ENCODE measurements at places on chromosomes 12 and 14.
A peak's percentile ranks its signal among the peaks of the same experiment; 100 is the strongest.

- no peak for DNase-seq
Observed at GRCh38 chr14:105069871-105070759, 4.9 kb upstream of the GPR132 start.

- DNase-seq, result no peak
Observed at GRCh38 chr14:104290058-104290667, 151.8 kb downstream of the KIF26A start.

DNA sequence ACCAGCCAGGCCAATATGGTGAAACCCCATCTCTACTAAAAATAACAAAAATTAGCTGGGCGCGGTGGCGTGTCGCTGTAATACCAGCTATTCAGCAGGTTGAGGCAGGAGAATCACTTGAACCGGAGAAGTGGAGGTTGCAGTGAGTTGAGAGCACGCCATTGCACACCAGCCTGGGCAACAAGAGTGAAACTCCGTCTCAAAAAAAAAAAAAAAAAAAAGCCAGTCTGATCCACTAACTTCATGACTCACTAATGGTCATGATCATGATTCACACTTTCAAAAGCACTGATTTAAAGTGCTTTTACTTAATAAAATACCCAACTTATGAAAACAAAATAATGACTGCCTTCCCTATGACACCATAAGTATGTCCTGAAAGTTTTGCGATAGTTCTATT is 38.4 kb upstream of the CPM start:
- no peak for DNase-seq

GRCh38 chr12:41213107-41213506 is 25.0 kb downstream of the PDZRN4 start:
- no peak for DNase-seq

- no peak for DNase-seq
Observed at GRCh38 chr12:100895192-100895591, 100.6 kb downstream of the ANO4 start.

DNA sequence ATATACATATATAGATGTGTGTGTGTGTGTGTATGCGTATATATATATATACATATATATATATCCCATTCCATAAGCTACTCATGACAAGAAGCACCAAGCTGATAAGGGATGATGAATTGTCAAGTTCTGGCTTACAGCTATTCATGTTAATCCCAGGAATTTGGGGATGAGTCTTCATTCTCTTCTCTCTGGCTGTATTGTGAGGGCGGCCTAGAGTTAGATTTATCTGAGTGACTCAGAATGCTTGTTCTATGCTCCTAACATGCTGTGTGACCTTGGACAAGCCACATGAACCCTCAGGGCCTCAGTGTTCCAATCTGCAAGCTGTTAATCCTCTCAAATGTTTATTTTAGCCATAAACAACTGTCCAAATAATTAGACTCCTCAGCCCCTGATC is 749.0 kb downstream of the MED13L start:
- no peak for DNase-seq

DNA sequence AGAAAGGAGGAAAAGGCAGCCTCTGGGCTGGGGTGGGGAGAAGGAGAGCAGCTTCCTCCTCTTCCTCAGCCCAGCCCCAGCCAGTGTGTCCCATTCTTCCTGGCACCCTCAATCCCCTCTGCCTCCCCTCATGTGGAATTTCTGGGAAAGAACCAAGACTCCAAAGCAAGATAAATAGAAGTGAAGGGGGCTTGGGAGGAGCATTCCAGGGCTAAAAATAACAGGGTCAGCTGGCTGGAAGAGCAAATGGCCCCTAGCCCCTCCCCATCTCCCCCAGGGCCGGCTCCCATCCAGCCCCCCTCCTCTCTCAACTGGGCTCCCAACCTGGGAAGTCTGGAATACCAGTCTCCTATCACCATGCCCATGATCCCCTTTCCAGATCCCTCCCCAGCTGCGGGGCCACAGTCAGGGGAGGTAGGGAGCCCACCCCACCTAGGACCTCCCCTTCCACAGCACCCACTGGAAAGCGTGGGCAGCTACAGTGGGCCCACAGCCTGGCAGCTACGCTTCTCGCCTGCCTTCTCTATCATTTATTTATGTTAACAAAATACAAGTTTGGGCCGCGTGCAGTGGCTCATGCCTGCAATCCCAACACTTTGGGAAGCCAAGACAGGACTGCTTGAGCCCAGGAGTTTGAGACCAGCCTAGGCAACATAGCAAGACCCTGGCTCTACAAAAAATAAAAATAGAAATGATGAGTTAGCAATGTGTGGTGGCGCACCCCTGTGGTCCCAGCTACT is 88.3 kb downstream of the IRF2BPL start:
- no peak for DNase-seq

GRCh38 chr12:76799362-76799761 is 35.4 kb downstream of the ZDHHC17 start:
- no peak for DNase-seq

DNA sequence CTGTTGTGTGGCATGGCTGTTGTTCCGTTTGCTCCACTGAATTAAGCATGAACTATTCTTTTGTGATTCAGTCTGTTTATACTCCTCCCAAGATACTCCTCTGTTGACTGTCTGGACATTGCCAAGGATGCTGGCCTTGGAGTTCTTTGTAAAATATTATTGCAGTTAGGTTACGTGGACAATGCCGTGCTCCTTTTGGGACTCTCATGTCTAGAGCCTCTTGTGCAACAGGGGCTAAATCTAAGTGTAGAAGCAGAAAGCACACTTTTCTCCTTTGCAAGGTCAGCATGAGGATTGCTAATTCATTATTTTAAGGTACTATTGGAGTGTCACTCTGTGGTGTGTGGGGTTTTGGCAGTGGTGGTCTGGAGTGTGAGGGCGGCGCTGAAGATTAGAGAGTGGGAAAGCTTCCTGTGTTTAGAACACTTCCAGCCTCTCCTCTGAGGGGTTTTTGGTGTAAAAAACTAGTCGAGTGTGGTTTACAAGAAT is 125.4 kb downstream of the SAMD4A start:
- DNase-seq, result no peak

GRCh38 chr12:47219243-47219642 is 139.5 kb upstream of the AMIGO2 start:
- DNase-seq, result no peak

- no peak for DNase-seq
Observed at GRCh38 chr14:93725002-93725582, 63.2 kb downstream of the PRIMA1 start.

- no peak for DNase-seq
Observed at GRCh38 chr14:91330856-91331255, 86.4 kb upstream of the GPR68 start.

GRCh38 chr12:82688035-82688501 is 1.4 kb downstream of the TMTC2 start:
- no peak for DNase-seq

DNA sequence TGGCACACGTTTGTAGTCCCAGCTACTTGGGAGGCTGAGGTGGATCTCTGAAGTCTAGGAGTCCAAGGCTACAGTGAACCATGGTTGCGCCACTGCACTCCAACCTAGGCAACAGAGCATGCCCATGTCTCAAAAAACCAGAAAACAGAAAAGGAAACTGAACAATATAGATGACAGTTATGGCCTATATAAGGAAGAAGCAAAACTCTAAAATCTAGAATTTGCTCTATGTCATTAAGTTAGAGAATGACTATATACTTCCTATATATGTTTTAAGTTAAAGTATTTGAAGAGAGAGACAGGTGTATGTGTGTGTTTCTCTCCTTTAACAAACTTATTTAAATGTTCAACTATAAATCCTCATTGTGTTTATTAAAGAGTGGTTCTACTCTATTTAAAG is 65.8 kb downstream of the MNAT1 start:
- no peak for DNase-seq

- no peak for DNase-seq
Observed at GRCh38 chr12:131085125-131085815, 131.6 kb downstream of the ADGRD1 start.

DNA sequence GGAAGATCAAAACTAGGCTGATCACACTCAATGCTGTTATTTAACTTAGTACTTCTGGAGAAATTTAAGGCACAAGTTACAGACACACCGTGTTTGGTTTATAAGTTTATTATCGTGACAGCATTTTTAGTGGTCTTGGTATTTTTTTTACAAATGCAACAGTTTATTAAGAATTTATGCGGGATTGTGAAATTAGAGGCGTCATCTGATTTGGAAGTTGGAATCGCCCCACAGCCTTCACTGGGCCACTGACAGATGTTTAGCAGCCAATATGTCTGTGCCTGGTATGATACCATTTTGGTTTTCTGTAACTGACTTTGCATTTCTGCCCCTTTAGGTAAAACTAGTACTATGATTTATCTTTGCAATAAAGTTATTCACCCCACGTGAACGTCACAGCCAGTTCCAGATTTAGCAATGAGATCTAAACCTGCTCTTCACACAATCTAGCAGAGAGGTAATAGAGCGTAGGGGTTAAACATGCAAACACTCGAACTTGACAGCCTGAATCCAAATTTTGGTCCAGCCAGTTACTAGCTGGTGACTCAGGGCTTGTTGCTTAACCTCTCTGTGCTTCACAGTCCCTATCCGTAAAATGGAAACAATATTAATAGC is 73.2 kb upstream of the SSTR1 start:
- DNase-seq, result no peak

GRCh38 chr12:27396216-27396815 is 50.2 kb upstream of the SMCO2 start:
- DNase-seq, result no peak

GRCh38 chr12:23352670-23353069 is 596.8 kb downstream of the SOX5 start:
- no peak for DNase-seq

DNA sequence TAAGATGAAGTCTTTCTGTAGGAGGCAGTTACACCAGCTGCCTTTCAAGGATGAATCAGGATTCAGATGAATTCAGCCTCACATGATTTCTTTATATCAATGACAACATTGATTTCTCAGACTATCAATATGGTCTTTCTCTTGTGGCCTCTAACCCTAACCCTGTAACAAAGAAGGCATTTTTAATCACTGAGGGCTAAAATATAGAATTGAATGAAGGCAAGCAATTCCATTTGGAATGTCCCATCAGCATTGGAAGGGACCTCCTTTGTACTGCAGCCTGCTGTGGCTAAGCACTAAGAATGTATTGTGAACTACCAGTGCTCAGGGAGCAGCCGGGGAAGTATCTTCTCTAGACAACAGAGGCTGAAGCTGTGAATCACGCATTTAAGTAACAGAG is 90.6 kb upstream of the FRMD6 start:
- DNase-seq, result no peak

- DNase-seq, result no peak
Observed at GRCh38 chr12:45872446-45872845, 117.9 kb downstream of the SCAF11 start.

GRCh38 chr12:49345825-49346658 is 646 bp upstream of the DNAJC22 start:
- no peak for DNase-seq

- DNase-seq, result peak; percentile 33
Observed at GRCh38 chr14:64764641-64765520, 60.7 kb downstream of the PLEKHG3 start.

DNA sequence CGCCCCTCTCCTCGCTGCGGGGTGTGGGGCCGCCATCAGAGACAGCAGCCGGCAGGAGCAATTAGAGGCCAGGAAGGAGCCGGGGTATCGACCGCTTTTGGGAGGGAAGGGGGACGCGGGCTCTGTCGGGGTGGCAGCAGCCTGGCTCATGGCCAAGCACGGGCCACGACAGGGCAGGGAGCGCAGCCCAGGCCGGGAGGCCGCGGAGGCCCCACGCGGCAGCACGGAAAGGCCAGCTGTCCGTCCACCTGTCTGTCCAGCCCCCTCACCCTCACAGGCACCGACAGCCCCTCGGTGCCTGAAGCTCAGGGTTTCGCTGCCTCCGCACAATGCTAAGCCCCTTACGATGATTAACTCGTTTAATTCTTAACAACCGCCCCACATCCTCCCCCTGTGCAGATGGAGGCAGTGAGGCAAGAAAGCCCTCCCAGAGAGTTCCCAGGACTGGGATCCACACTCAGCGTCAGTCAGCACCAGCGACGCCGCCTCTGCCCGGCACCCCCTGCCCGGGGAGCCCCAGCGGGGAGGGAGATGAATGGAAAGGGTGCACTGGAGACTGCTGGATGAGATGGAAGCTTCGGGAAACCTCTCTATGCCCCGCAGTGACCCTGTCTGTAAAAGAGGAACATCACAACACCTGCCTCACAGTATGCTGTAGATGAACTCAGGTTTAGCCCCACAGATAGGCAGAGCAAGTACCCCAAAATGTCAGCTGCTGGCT is 23.7 kb downstream of the NCOR2 start:
- no peak for DNase-seq

GRCh38 chr12:131266591-131267467 is 313.1 kb downstream of the ADGRD1 start:
- DNase-seq, result no peak

DNA sequence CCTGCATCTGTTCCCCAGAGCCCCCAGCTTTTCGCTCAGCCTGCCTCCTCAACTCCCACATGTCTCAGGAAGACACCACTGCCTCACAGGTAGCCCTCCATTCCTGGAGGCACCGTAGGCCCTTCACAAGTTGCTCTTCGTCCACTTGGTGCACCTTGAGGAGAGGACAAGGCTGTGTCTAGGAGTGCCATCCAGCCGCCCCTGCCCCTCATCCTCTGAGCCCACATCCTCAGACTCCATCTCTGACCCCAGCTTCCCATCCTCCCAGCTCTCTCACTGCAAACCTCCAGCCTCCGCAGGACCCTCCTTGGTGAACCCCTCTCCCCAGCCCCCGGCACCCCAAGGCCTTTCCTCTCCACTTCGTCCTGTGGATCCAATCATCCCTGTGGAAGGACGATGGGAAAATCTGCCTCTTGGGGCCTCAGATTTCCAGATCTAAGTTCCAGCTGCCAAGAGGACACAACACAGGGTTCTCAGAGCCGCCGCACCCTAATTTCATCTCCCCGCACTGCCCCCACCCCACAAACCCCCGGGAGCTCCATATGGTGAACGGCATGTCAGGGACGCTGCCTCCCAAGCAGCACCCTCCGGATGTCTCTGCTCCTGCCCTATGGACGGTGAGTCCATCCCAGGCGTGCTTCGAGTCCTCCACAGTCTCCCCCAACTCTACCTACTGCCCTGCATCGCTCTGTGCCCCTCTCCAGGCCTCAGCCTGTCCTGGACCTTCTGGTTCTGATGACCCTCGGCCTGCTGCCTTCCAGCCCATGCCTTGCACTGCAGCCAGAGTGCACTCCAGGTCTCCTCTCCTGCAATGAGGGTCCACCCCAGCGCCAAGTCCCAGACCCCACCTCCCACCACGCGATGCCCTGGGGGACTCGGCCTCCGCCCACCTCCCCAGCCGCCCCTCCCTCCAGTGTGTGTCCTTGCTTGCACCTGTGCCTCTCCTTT is 314.1 kb upstream of the DIO3 start:
- no peak for DNase-seq
